ENCODE measurements at places on chromosomes 3 and 15.
A peak's percentile ranks its signal among the peaks of the same experiment; 100 is the strongest.

- DNase-seq = no peak
Measured at GRCh38 chr3:38267662-38268061, 2.0 kb downstream of the SLC22A13 start.

- no peak for DNase-seq
Measured at GRCh38 chr15:99507504-99508310, 58.1 kb upstream of the MEF2A start.

GRCh38 chr3:113105093-113105449, 106.3 kb upstream of the BOC start:
- DNase-seq = no peak

- no peak for DNase-seq
Measured at GRCh38 chr15:70323111-70323851, 225.6 kb upstream of the TLE3 start.

- peak; percentile 4 for DNase-seq
Measured at GRCh38 chr3:182713743-182714517, 79.4 kb upstream of the ATP11B start.

GRCh38 chr3:45321607-45322391, 66.6 kb upstream of the LARS2 start:
- DNase-seq = no peak

GRCh38 chr3:9893739-9894138, 3.3 kb downstream of the JAGN1 start:
- DNase-seq = no peak

DNA sequence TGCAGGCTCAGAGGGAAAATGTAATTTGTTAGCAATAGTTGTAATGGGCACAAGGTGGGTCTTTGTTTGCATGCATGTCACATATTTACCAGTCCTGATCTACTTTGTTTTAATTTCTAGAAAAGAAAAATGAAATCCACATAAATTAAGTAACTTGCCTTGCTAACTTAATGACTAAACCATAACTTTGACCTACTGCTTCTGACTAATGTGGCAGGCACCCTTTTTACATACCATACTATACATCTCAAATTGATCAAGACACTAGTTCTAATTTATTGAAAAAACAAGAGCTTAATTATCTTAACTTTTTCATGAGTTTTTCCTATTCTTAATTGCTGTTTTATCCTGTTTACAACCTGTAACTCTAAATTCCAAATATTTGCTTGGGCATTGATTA, 93.2 kb downstream of the ATP11B start:
- no peak for DNase-seq

- DNase-seq = peak; percentile 52
Measured at GRCh38 chr15:34241376-34242330, 16.8 kb downstream of the EMC4 start.

GRCh38 chr15:22979238-22980188, 655 bp downstream of the CYFIP1 start:
- peak; percentile 14 for DNase-seq

- no peak for DNase-seq
Measured at GRCh38 chr15:43879386-43880355, 52.9 kb downstream of the WDR76 start.

- DNase-seq = no peak
Measured at GRCh38 chr3:55654123-55654760, 167.1 kb upstream of the WNT5A start.

DNA sequence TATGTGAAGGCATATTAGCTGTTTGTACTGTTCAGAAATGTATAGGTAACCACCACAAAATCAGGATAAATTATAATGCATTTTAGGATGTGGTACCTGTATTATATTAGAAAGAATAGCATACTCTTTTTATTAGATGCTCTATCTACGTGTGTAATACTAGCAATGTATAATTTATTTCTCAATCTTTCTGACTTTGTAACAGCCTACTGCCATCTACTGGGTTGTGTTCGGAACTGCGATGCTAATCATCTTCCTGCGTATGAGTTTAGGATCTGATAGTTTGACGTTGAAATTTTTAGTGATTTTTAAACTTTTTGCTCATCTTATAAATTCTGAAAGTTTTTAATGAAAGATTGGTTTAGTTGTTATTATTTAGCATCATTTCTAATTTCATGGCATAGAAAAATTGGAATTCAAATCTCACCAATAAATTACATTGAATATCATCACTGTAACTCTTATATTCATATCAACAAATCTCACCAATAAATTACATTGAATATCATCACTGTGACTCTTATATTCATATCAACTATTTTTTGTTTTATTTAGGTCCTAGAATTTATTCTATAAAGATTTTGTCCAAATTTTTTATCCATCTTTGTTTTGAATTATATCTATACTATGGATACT, 322.7 kb upstream of the ZNF717 start:
- DNase-seq = no peak

GRCh38 chr3:184441202-184441900, 61.5 kb downstream of the CHRD start:
- DNase-seq = no peak

DNA sequence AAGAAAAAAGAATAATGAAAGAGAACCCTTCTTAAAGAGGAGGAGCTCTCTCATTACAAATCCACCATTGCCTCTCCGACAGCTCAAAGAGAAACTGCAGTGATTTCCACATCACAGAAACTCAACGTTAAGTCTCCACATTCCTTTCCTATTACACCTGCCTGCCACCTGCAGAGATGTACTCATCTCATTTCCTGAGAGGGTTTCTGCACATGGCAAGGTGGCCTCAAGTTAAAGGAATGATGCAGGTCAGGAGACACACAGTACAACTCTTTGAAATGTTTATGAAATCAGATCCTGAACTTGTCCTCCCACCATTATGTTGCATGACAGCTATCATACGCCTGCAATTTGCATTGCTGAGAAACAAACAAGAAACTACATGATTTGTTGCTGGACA, 458.4 kb upstream of the ADAMTS9 start:
- no peak for DNase-seq

- no peak for DNase-seq
Measured at GRCh38 chr3:71655061-71655460, 70.1 kb downstream of the EIF4E3 start.

- no peak for DNase-seq
Measured at GRCh38 chr15:94670438-94671034, 439.2 kb downstream of the MCTP2 start.

GRCh38 chr3:48492461-48493202, 11.3 kb downstream of the SHISA5 start:
- DNase-seq = no peak

GRCh38 chr3:59381282-59381681, 331.5 kb upstream of the CFAP20DC start:
- DNase-seq = no peak

DNA sequence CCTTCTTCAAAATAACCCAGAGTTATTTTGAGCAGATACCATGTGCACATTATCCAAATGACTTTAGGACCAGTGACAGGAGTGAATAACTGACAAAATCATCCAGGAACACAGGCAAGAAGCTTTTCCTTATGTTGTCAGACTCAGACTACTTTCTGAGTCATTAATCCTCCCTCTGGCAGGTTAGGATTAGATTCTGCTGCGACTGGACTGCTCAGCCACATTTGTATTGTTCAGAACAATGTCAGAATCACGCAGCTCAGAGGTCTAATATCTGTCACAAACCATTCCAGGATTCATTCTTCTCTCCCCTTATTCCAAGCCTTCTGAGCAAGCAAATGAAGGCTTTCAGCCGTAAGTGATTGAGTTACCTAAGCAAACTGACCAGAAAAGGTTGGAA, 34.8 kb upstream of the FAM174B start:
- no peak for DNase-seq

GRCh38 chr3:140349938-140350337, 327.9 kb upstream of the TRIM42 start:
- DNase-seq = no peak

DNA sequence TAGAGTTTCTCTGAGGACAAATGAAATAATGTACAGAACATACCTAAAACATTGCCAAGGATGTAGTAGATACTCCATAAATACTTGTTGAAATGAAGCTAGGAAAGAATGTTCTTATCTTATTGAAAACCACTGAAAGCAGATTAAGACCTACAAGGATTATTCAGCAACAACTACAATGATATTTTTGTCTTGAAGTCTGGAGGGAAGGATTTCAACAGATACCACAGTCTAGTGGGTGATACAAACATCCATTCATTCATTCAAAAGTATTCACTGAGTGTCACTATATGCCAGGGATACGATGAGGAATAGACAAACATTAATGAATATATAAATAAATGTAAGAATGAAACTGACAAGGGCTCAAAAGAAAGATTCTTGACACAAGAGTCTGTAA, 74.7 kb upstream of the THBS1 start:
- DNase-seq = no peak

DNA sequence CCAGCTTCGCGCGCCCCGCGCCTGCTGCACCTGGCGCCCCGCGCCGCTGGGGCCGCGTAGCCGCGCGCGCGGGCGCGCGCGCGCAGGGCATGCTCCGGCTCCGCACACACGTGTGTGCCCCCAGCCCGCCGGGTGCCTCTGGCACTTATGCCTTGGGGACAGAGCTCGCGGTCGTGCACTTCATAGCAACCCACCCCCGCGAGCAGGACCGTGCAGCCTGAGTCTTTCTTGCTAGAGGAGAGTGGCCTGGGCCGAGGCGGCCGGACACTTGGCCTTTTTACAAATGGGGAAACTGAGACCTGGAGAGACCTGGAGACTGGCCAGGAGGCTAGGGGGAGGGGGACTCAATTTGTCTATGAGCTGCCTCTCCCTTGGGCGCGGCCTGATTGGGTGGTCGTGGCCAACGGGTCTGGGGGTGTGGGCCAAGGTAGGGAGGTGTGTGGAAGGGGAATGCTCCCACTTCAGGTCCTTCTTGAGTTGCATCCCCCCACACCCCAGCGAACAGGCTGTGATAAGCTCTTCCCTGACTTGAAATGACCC, 562 bp downstream of the NBEAL2 start:
- no peak for DNase-seq

DNA sequence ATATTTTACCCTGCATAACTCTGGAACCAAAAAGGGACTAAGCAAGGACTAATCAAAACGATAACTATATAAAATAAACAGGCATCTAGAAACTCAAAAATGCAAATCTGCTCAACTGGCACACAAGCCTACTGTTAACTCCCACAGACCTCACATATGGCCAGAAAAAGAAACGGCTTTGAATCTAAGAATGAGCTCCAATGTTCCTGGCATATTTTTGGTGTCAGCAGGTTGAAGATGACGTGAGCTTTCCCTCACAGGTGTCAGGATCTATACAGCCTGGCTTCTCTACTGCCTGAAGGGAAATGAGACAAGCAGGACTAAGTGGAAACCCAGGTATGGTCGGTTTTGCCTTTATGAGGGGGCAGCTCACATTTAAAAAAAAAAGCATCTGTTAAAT, 120.1 kb upstream of the SPATA12 start:
- no peak for DNase-seq

GRCh38 chr3:18729671-18730070, 304.5 kb upstream of the SATB1 start:
- no peak for DNase-seq

DNA sequence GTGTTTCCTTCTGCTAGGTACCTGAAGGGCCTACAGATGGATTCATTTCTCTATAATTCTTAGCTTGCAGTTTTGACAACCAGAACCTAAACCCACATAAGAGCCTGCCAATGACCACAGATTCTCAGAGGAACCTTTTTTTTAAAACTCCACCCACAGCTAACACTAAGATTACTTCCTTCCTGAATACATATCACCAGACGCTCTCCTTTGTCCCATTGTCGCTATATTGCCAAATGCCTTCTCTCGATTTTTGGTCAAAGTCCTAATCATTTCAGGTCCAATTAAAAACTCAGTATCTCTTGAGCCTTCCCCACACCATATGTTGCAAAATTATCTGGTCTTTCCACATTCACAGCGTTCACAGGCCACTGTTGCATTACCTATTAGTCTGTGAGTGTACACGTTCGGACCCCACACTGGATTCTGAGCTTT, 12.4 kb downstream of the ZNF710 start:
- DNase-seq = no peak

GRCh38 chr15:88563638-88564037, 17.2 kb upstream of the DET1 start:
- no peak for DNase-seq

- DNase-seq = no peak
Measured at GRCh38 chr3:102141096-102141927, 292.0 kb downstream of the NFKBIZ start.

DNA sequence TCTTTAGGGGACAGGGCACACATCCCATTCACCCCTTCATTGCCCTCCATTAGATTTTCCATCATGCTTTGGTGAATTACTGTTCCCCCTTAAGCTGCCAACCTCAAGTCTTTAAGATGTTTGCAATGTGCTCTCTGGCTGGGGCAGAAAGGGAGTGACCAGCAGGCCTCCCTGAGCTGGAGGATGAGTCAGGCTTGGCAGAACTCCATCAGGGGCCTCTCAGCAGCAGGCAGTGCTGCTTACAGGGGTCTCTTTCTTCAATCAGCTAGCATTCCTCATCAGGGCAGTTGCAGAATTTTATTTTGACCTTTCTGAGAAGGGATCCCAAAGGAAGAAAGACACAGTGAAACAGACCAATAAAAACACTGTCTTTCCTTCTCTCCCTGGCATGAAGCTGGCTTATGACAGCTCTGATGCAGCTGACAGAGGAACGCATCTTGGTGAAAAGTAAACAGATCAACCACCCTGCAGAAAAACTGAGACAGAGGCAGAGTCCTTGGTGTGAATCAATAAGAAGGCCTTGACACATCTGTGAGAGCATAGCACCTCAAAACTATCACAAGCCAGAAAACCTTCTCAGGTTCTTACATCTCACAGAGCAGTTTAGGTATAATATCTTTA, 88.7 kb upstream of the MRPL3 start:
- DNase-seq = no peak

DNA sequence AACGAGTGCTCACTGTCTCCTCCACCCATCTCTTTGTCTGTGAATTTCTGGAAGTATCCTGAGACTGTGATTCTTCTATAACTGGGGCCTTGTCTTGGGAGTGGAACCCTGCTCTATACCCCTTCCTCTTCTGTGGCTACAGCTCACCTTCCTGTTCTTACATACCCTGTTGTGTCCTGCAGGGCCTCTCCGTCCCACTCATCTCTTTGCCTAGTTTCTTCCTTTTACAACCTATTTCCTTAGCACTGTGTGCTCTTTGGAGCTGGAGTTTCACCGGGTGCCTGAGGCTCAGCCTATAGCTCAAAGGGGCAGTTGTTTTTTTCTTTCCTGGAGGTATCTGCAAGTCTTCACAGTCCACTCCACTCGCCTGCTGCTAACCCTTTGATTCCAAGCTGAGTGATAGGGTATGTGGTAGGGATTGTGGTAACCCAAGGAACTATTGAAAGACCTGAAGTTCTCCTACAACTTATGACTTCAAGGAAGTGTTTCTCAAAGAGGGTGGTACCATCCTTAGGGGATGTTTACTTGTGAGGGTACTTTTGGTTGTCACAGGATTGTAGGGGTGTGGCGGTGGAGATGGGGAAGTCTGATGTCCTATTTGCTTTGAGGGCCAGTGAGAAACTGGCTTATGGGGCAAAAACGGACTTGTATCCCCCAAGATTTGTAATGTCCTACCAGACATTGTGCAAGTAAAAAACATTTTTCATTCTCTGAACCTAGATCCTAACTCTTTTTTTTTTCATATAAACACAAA, 66.6 kb upstream of the ARL8B start:
- no peak for DNase-seq

- no peak for DNase-seq
Measured at GRCh38 chr3:101281521-101282030, 38.8 kb downstream of the IMPG2 start.

- no peak for DNase-seq
Measured at GRCh38 chr3:72234391-72234790, 449.4 kb upstream of the PROK2 start.

- no peak for DNase-seq
Measured at GRCh38 chr15:66572146-66572545, 6.3 kb upstream of the LCTL start.
